ENCODE measurements at places on chromosomes 13 and 19.
A peak's percentile ranks its signal among the peaks of the same experiment; 100 is the strongest.

DNA sequence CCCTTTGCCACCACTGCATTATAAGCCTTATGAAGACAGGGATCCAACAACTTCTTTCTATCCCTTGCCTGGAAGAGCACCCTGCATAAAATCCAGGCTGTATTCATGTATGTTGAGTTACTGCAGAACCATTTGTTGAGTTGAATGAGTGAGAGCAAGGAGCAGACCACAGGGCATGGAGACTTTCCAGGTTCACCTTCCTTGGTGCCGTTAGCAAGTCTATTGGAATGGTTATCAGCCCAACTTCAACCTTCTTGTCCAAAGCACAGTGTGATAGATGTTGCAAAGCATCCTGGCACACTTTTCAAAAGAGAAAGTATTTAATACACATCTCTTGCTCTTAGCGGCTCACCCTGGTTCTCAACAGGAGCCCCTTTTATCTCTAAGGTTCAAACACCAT is 100.9 kb upstream of the CLDN10 start:
- DNase-seq: no peak

DNA sequence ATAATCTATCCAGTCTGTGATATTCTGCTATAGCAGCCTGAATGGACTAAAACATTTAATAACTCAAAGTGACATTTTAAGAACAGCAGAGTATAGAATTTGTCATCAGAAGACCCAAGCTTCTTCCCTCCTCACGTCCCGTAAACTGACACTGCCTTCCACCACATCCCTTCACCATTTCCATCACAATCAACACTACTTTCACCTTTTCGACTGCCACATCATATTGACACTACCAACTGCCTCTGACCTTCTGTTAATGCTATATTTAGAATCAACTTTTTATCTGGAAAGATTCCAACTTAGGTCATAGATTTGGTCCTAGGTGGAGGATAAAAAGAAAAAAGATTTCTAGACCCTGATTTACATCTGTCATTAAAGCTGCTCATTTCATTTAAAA is 39.6 kb downstream of the STOML3 start:
- DNase-seq: no peak

- DNase-seq: no peak
Observed at GRCh38 chr19:10238172-10238783, 7.1 kb upstream of the S1PR2 start.

- no peak for DNase-seq
Observed at GRCh38 chr13:89372193-89372592, 1701.0 kb downstream of the SLITRK5 start.

- DNase-seq: no peak
Observed at GRCh38 chr13:50306156-50306555, 290.9 kb downstream of the KCNRG start.

GRCh38 chr13:44618326-44618725 is 42.2 kb upstream of the TSC22D1 start:
- peak; percentile 83 for DNase-seq

DNA sequence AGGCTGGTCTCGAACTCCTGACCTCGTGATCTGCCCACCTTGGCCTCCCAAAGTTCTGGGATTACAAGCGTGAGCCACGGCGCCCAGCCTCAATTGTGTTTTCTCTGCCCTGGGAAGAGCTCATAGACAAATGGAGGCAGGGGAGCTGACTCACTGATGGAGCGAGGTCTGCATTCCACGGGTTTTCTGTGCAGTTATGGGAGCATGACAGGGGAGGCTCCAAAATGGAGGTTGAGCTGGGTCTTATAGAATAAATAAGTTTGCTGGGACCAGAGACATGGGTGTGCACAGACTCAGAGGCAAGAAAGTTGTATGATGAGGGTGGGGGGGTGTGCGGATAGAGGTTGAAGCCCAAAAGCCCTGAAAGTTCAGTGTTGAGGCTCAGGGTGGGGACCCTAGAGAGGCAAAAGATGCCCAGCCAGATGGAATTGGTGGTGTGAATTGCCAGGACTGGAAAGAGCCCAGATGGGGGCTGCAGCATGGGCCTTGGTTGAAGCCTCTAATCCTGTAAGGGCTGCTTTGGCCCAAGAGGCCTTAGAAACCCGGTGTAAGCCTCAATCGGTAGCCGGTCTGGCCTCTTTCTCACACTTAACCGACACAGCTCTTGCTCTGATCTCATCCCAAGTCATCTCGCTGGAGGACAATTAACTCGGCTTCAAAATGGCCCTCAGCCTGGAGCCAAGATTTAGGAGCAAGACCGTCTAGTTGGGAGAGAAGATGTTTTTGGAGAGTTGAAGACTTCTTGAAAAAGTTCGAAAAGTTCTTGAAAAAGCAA is 1.9 kb downstream of the TPM4 start:
- peak; percentile 46 for DNase-seq

DNA sequence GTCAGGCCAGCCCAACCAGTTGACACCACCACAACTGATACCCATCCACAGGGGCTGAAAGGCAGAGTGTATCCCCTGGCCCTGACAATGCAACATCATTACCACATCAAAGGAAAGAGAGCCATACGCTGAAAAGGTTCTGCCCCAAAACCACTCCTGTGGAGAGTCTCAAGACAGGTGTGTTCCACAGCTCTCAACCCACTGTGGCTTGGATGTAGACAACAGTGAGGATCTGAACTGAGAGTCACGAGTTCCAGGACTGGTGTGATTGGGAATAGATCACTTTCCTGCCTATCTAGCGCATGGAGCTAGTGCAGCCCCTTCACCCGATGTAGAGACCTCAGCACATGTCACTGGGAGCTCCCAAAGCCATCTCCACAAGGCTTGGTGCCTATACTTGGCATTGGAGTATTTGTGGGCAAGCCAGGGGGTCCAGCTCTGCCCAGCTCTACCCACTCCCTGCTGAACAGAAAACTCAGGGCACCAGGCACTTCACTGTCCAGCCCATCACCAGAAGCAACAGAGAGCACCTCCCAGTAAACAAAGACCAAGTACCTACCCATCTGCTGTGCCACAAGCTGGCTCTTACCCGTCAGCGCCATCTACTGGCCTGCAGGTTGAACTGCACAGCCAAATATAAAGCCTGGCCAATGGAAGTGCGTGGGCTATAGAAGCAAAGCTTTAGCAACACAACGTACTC is 579.5 kb downstream of the UQCRFS1 start:
- peak; percentile 23 for DNase-seq

DNA sequence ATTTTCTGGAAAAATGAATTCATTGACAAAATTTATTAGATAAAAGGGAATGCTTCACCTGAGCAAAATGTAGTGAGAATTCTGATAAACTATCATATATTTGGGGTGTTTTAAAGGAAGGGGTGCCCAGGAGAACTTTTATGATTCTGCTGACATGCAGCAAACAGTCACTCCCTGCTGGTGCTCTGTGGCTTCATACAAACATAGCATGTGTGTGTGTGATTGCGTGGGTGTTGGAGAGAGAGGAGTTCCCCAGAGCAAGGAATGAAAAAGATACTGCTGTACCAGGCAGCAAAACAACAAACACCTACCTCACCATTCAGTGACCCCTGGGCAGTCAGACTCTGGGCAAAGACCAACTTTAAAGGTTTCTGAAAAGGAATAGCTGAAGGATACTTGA is 546.7 kb downstream of the RFC3 start:
- DNase-seq: no peak

DNA sequence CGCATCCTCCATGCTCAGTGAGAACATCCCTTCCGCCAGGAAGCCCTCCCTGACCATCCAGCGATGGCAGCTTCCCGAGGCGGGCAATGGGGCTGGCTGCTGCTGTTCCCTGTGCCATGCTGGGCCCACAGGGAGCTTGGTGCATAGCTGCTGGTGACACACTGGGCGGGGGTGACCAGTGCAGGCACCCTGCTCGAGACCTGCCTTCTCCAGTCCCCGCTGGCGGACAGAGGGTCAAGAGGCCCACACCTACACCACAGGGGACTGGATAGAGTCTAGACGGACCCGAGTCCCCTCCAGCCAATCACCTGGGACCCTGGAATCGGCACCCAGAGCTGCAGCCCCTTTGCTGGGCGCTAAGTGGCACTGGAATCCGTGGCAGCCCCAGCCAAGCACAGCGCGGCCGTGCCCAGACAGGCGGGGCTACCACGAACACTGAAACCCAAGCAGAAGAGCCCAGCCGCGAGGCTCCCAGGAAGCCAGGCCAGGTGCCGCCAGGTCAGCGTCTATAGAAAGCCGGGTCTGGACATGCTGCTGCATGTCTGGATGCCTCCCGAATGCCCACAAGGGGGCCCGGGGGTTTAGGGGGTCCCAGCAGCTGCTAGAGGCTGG is 9.0 kb upstream of the TBXA2R start:
- no peak for DNase-seq

- no peak for DNase-seq
Observed at GRCh38 chr19:15008308-15008707, 28.6 kb upstream of the SLC1A6 start.

GRCh38 chr13:113013303-113013702 is 44.3 kb downstream of the MCF2L start:
- DNase-seq: no peak
